ENCODE measurements at places on chromosomes 5 and 9.

GRCh38 chr9:134781591-134782302 lies 98.9 kb upstream of the FCN2 start:
- no peak for DNase-seq

DNA sequence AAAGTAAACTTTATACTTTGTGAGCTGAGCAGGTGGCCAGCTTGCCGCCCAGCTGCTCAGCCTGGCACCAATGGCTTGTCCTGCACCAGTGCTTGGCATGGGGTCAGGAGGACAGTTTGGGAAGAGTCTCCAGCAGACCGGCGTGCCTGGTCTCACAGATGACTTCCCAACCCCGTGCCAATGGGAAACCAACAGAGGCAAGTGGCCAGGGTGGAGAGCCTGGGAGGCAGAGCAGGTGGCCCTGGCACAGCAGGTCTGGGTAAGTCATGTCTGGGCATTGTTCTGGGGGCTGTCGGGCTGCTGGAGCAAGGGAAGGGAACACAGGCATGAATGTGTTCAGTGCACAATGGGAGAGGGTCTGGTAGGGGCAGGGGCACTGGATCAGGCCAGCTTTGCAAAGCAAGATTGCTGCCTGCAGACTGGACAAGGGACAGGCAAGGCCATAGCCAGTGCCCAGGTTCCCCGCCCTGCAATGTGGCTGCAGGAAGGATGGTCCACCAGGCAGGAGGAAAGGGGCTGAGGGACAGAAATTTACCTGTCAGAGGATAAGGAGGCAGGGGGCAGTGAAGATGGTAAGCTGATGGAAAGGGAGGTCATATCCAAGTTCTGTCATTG lies 76.2 kb upstream of the ALDH1B1 start:
- DNase-seq: no peak

GRCh38 chr9:96025995-96026602 lies 150.6 kb downstream of the ERCC6L2 start:
- no peak for DNase-seq

DNA sequence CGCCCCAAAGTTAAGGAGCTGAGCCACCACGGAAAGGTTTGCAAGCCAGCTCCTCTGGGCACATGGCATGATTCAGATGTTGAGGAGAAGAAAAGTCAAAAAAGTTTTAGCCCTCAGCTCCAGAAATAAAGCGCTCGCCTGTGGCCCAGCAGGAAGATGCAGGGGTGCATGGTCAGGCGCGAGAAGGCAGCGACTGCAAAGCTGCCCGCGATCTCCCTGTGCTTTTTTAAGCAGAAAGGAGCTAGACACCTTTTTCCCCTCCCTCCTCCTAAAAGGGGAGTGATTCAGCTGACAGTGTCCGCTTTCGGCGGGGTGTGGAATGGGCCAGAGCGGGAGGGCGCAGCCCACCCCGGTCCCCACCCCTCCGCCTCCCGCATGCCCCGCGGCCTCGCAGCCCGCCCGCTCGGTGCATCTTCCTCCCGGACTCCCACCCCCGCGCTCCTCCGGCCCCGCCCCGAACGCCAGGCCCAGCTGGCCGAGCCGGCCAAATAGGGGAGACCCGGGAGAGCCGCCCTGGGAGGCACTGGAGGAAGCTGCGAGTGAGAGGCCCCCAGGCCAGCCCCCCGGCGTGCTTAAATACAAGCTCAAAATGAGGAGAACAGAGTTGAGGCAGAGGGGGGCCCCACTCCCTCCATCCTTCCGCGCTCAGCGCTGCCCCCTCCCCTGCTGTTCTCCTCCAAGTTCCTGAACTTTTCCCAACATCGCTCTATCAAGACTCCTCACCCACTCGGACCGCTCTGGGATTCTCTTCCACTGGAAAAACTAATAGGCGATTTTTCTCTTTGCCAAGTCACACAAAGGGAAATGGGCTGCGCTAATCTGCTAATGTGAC lies at the start of gene ADAMTS12:
Gene ADAMTS12, minus strand, starts transcription at position 203 of the 832 bp plus-strand sequence. Its CDS starts 134 bp downstream, at position 69.
- no peak for DNase-seq

GRCh38 chr5:143413958-143414669 lies 10.6 kb upstream of the NR3C1 start:
- no peak for DNase-seq

- DNase-seq: no peak
These were observed 11.0 kb downstream of the NAIF1 start for GRCh38 chr9:128056086-128056485.

DNA sequence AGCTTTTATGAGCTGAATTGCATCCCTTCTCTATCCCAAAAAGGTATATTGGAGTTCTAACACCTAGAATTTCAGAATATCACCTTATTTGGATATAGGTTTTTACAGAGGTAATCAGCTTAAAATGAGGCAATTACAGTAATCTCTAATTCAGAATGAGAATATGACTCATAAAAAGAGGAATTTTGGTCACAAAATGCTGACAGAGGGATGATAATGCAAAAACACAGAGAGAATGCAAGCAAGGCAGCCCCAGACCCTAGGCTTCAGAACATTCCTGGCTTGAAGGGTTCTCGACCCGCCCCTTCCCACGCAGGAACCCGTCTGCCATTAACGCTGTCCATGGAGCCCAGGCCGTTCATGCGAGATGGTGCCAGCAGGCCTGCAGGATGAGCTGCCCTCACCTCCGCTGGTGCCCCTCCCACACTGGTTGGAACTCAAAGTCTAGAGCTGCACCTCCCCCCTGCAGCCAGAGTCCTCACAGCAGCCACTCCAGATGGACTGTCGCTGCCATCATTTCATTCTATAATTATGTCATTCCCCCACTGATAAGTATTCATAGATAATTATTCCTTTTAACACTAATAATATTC lies 1173.4 kb upstream of the ACO1 start:
- DNase-seq: no peak

GRCh38 chr5:147930769-147931168 lies 24.4 kb upstream of the C5orf46 start:
- no peak for DNase-seq

DNA sequence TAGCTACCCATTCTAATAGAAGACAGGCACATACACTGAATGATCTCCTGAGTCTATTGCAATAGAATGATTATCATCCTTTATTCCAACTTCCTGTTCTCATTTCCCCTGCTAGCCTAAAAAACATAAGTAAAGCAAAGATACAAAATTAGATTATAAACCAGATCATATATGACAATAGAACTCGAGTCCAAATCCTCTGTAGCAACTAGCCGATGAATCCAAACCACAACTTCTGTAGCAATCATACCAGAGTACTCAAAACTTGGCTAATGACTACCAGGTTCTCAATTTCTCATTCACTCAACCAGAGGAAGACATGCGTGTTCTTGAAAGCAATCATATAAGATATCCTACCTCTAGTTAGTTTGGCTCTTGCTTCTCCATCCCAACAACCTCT lies 622.1 kb downstream of the PSAT1 start:
- DNase-seq: no peak

GRCh38 chr5:180329606-180330269 lies 23.4 kb downstream of the GFPT2 start:
- DNase-seq: no peak

DNA sequence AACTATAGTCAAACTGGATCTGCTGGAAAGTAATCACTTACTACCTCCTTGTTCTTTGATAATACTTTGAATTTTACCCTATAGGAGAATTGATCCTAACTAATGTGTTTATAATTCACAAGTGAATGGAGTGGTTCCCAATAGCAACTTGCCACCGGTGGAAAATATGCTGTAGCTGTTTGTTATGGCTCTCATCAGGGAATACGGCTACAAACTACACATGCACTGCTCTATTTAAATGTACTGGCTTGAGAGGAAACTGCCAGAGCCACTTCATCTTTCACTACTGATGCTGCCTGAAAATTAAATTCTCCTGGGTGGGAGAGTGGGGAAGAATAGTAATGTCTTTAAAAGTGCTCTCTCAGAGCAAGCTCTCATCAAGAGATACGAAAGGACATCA lies 448.5 kb upstream of the GRAMD2B start:
- no peak for DNase-seq

GRCh38 chr5:53116597-53116996 lies 7.0 kb upstream of the MOCS2 start:
- DNase-seq: no peak

DNA sequence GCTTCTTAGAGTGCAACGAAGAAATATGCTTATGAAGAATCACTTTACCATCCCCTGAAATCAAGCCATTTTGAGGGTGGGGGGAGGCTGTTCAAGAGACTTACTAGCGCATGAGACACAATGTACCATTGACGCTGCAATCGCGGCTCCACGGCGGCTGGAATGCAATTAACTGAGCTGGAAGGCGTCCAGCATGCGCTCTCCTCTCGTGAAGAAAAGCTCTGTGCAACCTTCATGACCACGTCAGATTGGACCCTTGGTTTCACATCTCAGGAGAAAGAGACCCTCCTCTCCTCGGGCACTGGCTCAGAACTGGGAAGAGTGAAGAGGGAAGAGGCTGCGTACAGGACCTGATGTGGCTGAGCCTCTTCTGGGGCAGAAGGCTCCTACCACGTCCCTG lies 138.5 kb upstream of the IRX2 start:
- DNase-seq: no peak

GRCh38 chr5:169592937-169593650 lies 9.5 kb downstream of the SPDL1 start:
- no peak for DNase-seq

GRCh38 chr5:1227667-1228066 lies 2.5 kb downstream of the SLC6A18 start:
- DNase-seq: no peak

- no peak for DNase-seq
These were observed 90.6 kb downstream of the LMX1B start for GRCh38 chr9:126704157-126704891.

- DNase-seq: no peak
These were observed 167.9 kb upstream of the GLRA1 start for GRCh38 chr5:152092580-152092979.

DNA sequence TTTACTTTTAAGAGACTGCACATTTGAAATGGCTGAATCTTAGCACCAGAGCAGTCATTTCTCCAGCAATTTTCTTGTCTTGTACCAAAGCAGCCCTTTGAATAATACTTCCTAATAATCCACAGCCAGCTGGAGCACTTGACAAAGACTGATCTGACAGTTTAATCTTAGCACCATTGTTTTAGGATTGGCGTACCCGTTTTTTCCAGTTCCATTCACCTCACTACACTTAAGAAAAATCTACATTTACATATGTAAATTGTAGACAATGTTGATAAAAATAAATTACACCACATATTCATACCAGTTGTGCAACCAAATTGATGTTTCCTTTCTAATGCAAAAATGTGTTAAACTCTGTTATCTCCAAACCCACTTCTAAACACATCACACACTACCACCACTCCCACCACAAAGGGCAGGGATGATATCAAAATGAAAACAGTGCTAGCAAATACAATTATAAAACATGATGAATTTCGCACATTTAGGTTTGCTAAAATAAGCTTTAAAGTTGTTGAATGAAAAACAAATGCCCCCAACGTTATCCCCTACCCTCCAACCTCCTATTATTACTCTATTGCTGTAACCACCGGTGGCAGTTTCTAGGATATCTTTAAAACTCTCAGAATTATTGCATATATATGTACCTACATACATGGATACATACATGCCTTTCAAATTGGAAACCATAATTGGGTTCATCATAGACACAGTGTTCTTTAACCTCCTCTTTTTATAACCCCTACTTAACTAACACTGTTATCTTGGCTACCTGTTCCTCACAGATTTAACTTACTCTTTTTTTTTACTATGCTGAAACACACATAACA lies 21.5 kb downstream of the SERINC5 start:
- DNase-seq: no peak

DNA sequence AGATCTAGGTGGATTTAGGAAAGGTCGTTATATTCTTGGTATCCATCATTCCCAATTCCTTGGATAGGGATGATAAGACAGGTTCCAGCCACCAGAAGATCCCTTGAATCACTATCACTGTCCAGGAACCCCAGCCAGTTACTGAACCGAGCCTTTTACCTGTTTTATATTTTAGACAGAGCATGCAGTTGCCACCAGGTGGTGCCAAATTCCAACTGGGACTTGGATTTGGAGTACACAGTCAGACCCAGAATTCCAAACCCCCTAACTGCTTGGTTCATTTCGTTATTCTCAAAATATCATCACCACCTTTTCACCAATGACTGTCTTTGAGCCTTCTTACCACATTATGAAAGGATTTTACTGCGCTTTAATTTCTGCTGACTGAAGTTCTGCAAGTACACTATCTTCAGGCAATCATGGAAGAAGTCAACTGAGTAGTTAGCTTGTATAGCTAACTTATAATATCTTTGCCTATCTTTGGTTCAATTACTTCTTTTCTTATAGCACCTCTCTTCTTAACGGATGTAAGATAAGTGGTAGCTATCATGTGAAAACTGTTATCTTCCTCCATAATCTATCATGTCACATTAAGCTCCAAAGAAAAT lies 191.8 kb downstream of the PRR16 start:
- no peak for DNase-seq

- DNase-seq: no peak
These were observed 4.7 kb upstream of the PANK3 start for GRCh38 chr5:168583742-168584482.

GRCh38 chr5:3381206-3381825 lies 214.3 kb upstream of the IRX1 start:
- DNase-seq: no peak

GRCh38 chr5:1513326-1514026 lies 10.3 kb downstream of the LPCAT1 start:
- no peak for DNase-seq
